ENCODE measurements at places on chromosomes 12 and 14. TPM values are rescaled to one million over a fixed set of nuclear protein-coding genes. Genes with fewer than 3 reads are reported as not detected.

The FBRSL1 gene
- total RNA-seq, result 97.5 TPM

- no peak overlapping the region for H3K4me3 ChIP-seq
- H3K27ac ChIP-seq, result no peak overlapping the region
- H3K36me3 ChIP-seq, result no peaks in the 10 kb centered on the region
- peaks cover 8% of the 10 kb centered on the region for H3K27me3 ChIP-seq
- DNase-seq, result no peak
Measured at GRCh38 chr12:125540580-125541204, 475.5 kb downstream of the AACS start.

DNA sequence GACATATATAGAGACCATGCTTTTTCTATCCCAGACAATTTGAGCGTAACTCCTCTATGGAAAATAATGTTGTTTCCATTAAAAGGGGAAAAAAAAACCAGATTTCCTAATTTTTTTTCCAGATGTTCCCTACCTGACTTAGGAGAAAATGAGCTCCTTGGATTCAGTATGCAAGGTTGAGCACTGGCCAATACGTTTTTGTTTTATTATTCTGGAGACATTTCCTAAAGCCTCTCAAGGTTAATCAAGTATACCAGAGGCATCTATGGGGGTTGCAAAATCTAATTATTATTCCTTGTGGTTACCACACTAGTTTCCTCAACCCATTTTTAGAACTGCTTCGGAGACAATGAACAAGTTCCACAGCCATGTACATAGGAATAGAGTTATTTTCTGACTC is 291.3 kb downstream of the SLC16A7 start:
- H3K36me3 ChIP-seq, result no peaks in the 10 kb centered on the region
- no peaks in the 10 kb centered on the region for H3K4me1 ChIP-seq
- no peak for DNase-seq
- peaks cover 3% of the 10 kb centered on the region for H3K27me3 ChIP-seq
- no peak overlapping the region for H3K27ac ChIP-seq

DNA sequence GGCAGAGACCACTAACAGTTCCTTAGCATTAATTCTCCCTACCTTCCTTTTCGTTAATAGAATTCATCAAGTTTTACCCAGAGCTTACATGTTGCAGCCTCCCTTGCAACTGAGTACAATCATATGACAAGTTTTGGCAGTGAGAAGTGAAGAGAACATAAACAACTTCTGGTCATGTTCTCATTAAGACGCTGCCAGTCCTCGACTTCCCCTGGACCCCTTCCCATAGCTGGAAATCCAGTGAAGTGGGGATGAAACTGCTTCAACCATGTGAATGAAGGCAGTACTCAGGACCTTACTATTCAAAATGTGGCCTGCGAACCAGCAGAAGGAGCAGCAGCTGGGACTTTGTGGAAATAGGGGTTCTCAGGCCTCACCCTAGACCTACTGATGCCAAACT is 133.9 kb downstream of the SPTSSA start:
- no peak overlapping the region for H3K4me3 ChIP-seq
- DNase-seq, result no peak
- no peaks in the 10 kb centered on the region for H3K36me3 ChIP-seq
- H3K27me3 ChIP-seq, result peaks cover 11% of the 10 kb centered on the region
- H3K27ac ChIP-seq, result no peak overlapping the region
- peaks cover 14% of the 10 kb centered on the region for H3K4me1 ChIP-seq

DNA sequence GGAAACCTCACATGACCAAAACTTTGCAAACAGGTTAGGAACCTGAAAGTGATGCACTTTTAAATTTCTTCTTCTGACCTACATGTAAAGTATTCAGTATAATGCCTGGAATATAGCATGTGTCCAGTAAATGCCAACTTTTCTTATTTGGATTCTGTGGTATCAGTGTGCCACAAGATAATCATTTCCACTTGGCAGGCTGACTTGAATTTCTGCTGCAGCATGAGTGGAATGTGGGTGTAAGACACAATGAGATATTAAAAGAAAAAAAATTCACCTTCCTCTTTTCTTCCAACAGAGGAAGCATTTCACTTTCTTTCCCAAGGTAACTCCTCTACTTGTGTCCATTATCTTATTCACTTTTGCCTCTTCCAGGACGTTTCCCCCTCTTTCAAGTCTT is 141.9 kb upstream of the PRKD1 start:
- H3K36me3 ChIP-seq, result no peaks in the 10 kb centered on the region
- no peaks in the 10 kb centered on the region for H3K27me3 ChIP-seq
- DNase-seq, result no peak
- H3K27ac ChIP-seq, result no peak overlapping the region
- no peaks in the 10 kb centered on the region for H3K4me1 ChIP-seq
- H3K4me3 ChIP-seq, result no peak overlapping the region

GRCh38 chr12:67752226-67752732 is 103.7 kb downstream of the DYRK2 start:
- DNase-seq, result no peak
- no peaks in the 10 kb centered on the region for H3K27me3 ChIP-seq
- no peak overlapping the region for H3K27ac ChIP-seq
- no peaks in the 10 kb centered on the region for H3K36me3 ChIP-seq

DNA sequence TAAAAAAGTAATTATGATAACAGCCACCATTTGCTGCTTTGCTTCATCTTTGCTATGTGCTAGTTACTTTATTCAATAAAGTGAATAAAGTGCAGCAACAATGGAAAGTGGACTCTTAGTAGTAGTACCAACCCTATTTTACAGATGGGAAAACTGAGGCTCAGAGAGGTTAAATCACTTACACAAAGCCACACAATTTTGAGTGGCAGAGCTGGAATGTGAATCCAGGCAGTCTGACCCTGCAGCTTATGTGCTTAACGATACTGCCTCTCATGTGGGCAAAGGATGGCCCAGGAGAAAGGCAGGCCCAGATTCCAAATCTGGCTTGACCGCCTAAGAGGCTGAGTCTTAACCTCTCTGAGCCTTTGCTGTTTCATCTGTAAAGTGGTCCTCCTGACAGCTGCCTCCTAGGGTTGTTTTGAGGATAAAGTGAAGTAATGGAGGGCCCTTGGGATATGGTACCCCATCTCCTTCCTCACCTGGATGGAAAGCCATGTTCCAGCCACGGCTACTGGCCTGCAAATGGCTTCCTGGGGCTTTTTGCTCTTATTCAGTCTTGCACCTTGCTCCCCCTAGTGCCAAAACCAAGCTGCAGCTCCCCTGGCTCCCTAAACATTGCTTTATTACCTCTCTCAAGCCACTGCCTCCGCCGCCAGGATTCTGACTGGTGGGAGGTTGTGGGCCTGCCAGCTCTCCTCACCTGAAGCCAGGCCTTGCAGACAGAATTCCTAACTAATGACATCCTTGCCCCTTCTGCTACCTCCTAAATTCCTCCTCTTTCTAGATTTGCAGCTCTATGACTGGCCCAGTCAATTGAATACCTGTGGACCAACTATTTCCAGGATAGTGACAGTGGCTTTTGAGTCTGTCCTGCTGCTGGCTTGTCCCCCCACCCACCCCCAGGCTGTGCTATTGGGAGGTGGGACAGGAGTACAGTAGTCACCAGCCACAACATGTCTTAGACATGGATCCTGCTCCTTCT is 283.3 kb upstream of the PWP1 start:
- H3K36me3 ChIP-seq, result no peaks in the 10 kb centered on the region
- no peaks in the 10 kb centered on the region for H3K27me3 ChIP-seq
- peak; percentile 15 for DNase-seq

DNA sequence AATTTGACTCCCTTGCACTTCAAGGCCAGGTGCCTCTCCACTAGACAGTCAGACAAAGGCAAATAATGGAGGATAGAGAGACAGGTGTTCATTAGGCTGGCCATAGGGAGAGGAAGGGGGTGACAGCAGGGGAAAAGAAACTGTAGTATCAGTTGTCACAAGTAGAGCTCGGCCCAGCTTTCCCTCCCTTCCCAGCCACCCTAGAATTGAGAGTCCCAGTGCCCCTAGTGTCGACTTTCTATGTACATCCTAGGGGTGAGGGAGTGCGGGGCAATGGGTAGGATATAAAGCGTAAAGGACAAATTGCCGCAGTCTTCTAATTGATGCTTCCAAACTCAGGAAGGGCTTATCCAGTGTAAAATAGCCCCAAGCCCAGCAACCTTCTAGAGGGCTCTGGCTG is 39.0 kb downstream of the BAZ2A start:
- no peaks in the 10 kb centered on the region for H3K27me3 ChIP-seq
- H3K27ac ChIP-seq, result peak overlapping the region; percentile 3
- H3K36me3 ChIP-seq, result peaks cover 5% of the 10 kb centered on the region
- DNase-seq, result no peak

DNA sequence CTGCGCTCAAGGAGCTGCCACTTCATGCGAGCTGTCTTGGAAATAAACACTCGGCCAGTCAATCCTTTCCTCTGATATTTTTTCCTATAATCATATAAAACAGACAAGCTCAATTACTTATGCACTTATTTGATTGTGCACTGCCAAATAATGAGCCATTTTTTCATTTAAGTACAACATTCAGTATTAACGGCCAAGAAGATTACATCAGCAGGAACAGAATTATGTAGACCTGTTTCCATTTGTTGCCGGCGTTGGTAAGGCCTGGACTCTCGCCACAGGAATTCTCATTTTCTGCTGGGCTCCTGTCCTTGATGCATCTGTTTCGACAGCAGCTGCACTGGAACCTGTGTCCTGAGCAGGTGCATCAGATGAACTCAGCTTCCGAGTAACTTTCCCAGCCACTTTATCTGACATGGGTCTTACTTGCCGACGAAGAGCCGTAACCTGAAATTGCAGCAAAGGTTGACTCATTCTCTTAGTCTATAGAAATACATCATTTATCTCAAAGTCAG is 110.2 kb downstream of the KIF21A start:
- DNase-seq, result no peak
- H3K27me3 ChIP-seq, result no peaks in the 10 kb centered on the region
- no peak overlapping the region for H3K4me3 ChIP-seq
- peaks cover 36% of the 10 kb centered on the region for H3K36me3 ChIP-seq

GRCh38 chr14:102965971-102966655 is 43.6 kb downstream of the AMN start:
- no peak overlapping the region for H3K4me3 ChIP-seq
- no peak overlapping the region for H3K27ac ChIP-seq
- DNase-seq, result no peak
- no peaks in the 10 kb centered on the region for H3K4me1 ChIP-seq
- H3K27me3 ChIP-seq, result no peaks in the 10 kb centered on the region
- H3K36me3 ChIP-seq, result peaks cover 8% of the 10 kb centered on the region

DNA sequence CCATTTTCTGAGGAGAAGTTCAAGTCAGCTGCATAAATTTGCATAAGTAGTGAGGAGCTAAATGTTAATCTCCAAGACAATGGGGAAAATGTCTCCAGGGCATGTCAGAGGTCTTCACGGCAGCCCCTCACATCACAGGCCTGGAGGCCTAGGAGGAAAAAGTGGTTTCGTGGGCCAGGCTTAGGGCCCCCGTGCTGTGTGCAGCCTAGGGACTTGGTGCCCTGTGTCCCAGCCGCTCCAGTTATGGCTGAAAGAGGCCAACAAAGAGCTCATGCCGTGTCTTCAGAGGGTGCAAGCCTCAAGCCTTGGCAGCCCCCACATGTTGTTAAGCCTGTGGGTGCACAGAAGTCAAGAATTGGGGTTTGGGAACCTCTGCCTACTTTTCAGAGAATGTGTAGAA is 41.9 kb upstream of the RD3L start:
- H3K36me3 ChIP-seq, result peaks cover 9% of the 10 kb centered on the region
- no peak overlapping the region for H3K4me3 ChIP-seq
- H3K27me3 ChIP-seq, result peaks cover 11% of the 10 kb centered on the region
- no peak for DNase-seq

DNA sequence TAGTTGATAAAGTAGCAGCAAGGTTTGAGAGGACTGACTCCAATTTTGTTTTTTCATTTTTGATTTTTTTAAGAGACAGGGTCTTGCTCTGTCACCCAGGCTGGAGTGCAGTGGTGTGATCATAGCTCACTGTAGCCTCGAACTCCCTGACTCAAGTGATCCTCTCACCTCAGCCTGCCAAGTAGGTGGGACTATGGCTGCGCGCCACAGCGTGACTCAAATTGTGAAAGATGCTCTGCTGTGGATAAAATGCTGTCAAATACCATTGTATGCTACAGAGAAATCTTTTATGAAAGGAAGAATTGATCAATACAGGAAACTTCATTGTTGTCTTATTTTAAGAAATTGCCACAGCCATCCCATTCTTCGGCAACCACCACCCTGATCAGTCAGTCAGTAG is 48.3 kb downstream of the SCN8A start:
- no peaks in the 10 kb centered on the region for H3K4me1 ChIP-seq
- H3K36me3 ChIP-seq, result peaks cover 13% of the 10 kb centered on the region
- H3K27me3 ChIP-seq, result peaks cover 11% of the 10 kb centered on the region
- H3K4me3 ChIP-seq, result no peak overlapping the region
- no peak overlapping the region for H3K27ac ChIP-seq

GRCh38 chr12:92779902-92780301 is 77.1 kb downstream of the PLEKHG7 start:
- DNase-seq, result no peak
- no peak overlapping the region for H3K4me3 ChIP-seq
- no peaks in the 10 kb centered on the region for H3K27me3 ChIP-seq
- no peaks in the 10 kb centered on the region for H3K4me1 ChIP-seq
- no peak overlapping the region for H3K27ac ChIP-seq

DNA sequence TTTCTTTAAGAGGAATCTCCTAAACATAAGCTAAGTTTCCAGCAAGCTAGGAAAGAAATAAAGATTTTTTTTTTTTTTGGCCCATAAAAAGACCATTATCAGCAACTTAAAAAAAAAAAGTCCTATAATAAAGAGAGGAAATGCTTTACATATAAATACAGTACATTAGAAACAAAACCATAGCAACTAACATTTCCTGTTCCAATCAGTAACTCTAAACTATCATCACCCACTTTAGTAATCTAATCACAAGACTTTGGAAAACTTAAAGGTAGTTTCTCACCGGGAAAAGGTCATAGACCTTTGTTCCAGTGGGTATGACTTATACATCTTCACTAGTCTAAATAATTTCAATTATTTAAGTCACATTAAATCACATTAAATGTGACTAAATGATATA is 11.1 kb downstream of the SPTSSA start:
- no peaks in the 10 kb centered on the region for H3K27me3 ChIP-seq
- H3K27ac ChIP-seq, result no peak overlapping the region

The FAM186B gene
- 0.31 TPM for total RNA-seq

Measured in naive thymus-derived CD8-positive, alpha-beta T cell (primary cell).